ENCODE measurements at places on chromosomes 4 and X.

DNA sequence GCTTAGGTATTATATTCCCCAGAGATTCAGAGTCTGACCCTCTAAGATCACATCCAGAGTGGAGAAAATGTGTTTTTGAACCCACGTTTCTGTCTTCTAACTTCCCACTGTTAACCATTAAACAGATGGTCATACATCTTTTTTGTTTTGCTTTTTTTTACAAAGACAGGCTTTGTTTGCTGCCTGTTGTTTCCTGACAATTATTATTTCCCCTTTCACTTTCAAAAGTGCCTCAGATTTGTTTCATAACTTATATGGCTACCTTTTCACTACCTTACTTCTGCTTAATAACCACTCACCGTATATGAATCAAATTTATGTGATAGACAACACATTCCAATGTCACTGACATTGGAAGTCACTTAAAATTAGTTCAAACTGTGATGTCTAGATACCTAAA is 142.2 kb downstream of the HS3ST1 start:
- no peak for DNase-seq

DNA sequence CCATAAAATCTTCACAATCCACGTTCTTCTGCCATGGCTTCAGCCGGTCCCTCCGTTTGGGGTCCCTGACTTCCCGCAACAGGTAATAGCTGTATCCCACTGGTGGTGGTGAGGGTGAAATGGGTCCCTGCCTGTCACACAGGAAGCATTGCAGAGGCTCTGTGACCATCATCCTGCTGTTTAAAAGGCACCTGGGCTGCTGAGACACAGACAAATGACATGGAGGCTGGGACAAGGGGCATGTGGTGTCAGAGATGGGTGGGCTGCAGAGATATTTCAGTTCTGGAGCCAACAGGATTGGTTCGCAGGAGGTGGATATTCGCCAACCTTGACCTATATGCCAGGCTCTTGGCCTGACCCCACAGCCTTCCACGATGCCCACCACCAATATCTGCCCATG is 82.1 kb downstream of the JAKMIP1 start:
- no peak for DNase-seq

DNA sequence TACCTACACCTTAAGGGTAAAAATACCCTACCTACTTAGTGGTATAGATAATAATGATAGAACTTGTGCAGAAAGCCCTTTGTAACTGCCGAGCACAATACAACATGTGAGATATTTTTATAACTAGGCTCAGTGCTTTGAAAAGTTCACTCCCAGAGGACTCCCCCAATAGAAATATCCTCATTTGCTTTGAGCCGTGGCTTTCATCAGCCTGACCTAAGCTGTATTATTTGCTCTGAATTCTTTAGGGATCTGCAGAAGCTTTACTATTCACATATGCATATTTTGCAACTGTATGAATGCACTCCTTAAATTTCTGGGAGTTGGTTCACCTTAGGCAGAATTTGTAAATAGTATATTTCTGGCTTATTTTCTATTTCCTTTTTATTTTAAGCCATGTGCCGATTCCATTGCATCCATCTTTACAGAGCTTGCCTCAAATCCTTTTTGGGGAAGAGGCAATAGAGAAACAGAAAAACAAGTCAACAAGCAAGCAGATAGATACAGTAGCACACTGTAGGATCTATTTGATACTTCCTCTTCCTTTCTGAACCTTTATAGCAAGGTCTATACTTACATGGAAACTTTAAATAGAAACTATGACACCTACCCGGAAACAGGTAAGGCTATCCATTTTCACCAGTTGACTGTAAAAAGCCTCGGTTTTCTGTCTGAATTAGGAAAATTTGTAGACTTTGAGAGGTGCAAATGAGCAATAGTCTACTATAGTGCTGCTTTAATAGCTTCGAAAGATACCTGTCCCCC is 242.5 kb upstream of the VCX3A start:
- no peak for DNase-seq

DNA sequence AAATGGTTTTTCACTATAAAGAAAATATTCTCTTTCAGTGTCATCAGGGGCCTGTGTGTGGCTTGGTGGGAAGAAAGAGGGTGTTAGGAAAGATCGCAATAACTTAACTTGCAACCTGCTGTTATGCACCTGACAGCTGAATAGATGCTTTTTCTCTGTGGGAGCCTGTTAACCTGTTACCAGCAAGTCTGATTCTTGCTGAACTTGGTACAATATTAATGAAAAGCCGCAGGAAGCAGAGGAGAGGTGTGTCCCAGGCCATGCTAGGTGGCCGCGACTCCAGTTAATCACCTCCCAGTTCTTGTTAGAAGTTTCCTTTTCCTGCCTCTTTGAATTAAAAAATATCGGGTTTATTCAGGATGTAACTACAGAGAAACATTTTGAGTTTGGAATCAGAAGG is 494.8 kb upstream of the AGA start:
- no peak for DNase-seq

DNA sequence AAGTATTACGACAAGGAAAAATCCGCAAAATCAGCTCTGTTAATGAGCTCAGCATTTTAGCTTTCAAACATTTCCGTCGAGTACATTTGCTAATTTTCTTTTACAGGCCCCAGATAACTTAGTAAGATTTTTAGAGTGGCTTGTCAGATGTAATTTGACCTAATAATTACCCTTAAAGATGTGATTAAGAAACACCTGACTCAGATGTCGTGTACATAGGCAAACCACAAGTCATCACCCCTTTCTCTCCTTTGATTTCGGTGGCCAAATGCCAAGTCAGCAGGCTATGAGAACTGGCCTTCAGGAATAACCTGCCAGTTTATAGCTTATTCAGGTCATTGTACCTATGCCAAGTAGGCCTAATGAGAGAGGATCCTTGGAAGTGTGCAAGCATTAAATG is 369.6 kb downstream of the PCDH7 start:
- DNase-seq: no peak

DNA sequence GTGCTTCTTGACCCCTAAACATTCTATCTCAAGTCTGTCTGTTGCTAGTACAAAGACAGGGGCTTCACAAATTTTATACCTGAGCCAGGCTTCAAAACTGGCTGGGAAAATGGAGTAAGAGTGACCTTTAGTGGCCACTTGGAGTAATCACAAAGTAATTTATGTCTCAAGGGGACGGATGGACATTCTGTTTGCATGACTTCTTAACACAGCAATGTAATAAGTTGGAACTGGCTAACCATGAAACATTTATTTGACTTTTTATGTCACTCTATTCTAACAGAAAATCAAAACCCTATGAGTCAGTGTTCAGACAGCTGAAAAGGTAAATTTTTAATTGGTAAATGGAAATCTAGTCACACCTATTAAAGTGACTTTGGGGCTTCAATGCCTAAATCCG is 600.6 kb downstream of the ANKRD50 start:
- no peak for DNase-seq

DNA sequence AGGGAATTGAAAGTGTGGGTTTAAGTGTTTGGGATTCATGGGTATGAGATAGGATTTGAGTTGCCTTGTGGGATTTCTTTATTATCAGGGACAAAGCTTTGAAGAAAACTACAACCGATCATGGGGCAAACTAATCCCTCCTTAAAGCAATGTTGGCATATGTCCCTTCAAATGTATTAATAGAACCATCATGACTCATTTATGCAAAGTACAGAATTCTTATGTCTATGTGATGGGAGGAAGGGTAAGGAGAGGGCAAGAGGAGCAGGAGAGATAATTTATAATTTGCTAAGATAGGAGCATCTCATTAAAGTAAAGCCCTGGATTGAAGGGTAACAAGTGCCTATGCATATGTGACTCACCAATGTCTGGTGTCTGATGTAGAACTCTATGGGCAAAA is 94.2 kb downstream of the PHEX start:
- no peak for DNase-seq

GRCh38 chr4:34105311-34105710 is 2139.0 kb downstream of the ARAP2 start:
- DNase-seq: no peak

DNA sequence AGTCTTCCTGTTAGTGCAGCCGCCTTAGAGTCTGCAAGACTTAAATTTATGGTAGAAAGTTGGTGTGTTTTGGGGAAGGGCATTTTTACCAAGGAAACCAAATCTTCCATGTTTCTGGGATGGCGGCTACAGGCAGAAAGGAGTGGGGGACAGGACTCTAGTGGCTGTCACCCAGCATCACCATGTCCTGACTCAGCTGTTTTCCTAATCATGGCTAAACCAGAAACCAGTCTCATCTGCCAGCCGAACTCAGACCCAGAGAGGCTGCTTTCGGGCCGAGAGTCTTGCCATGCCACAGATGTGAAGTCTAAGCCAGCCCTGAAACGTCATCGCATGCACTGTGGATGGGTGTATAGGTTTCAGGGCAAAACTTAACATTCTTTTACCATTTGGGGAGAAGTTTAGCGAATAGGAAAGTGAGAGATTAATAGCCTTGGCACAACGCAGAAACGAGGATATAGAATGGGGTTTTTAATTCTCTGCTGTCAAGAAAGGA is 109.6 kb downstream of the ENPP6 start:
- no peak for DNase-seq

GRCh38 chr4:159516556-159517140 is 413.8 kb downstream of the RAPGEF2 start:
- no peak for DNase-seq

- no peak for DNase-seq
Observed at GRCh38 chrX:40152173-40152711, 54.5 kb upstream of the BCOR start.

GRCh38 chr4:85748654-85749053 is 273.7 kb downstream of the ARHGAP24 start:
- DNase-seq: no peak

DNA sequence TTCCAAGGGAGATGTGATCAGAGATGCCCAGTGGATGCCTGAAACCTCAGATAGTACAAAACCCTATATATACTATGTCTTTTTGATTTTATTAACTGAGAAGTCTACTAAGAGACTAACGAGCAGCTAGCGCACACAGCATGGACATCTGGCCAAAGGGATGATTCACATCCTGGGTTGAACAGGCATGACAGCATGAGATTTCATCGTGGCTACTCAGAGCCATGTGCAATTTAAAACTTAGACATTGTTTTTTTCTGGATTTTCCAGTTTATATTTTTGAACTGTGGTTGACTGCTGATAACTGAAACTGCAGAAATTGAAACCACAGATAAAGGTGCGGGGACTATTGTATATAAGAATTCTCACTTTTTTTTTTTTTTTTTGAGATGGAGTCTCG is 2252.9 kb upstream of the AGA start:
- DNase-seq: no peak

DNA sequence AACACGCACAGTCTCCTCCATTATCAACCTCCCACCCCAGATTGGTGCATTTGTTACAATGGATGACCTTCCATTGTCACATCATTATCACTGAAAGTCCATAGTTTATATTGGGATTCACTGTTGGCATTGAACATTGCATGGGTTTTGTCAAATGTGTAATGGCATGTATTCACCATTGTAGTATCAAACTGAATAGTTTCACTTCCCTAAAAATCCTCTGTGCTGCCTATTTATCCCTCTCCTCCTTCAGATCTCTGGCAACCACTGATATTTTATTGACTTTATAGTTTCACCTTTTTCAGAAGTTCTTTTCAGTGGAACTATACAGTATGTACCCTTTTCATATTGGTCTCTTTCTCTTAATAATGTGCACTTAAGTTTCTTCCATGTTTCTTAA is 1565.4 kb downstream of the PCDH18 start:
- DNase-seq: no peak

DNA sequence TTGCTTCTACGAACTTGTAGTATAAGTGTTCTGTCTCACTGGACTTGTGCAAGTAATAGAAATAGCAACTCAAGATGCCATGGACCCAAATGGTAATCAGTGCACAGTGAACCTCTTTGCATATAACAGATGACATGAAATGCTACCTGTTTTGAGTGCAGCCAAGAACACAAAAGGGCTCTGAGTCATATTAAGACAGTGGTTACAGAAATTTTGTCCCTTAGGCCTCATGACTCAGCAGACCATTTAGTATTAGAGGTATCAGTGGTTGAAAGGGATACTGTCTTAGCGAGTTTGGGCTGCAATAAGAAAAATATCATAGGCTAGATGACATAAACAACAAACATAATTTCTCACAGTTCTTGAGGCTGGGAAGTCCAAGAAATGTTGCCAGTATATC is 502.9 kb upstream of the PCDH10 start:
- no peak for DNase-seq

DNA sequence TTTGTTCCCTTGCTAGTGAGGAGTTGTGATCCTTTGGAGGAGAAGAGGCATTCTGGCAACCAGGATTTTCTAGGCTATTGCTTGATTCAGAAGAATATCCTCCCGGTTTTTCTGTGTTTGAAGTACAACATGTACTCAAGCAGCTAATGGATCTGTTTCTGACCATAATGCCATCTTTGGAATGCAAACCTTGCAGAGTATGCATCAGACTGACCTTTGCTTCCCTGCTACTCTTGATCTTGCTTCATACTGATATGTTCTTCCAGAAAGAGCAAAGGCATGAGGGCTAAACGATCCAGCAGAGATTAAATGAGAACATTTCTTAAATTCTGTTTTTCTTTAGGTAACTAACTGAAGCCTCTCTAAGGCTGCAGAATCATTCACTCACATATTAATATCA is 265.4 kb upstream of the SLC7A11 start:
- DNase-seq: no peak

- no peak for DNase-seq
Observed at GRCh38 chr4:24747234-24747975, 48.0 kb upstream of the SOD3 start.

DNA sequence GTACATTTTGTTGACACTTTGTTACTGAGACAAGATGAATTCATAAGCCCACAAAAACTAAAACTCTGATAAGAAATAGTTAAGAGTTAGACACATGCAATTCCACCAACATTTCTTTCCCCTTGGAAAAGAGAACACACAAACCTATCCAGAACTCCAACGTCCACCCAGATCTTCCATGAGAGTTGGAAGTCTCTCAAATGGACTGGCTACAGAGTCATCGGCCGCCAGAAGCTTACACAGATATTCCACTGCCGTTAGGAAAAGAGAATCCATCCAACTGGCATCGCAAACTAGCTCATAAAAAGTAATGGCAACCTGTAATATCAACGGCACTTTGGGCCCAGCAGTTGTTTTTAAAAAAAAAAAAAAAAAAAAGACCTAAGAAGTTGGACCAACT is 114.7 kb downstream of the PRKX start:
- no peak for DNase-seq

DNA sequence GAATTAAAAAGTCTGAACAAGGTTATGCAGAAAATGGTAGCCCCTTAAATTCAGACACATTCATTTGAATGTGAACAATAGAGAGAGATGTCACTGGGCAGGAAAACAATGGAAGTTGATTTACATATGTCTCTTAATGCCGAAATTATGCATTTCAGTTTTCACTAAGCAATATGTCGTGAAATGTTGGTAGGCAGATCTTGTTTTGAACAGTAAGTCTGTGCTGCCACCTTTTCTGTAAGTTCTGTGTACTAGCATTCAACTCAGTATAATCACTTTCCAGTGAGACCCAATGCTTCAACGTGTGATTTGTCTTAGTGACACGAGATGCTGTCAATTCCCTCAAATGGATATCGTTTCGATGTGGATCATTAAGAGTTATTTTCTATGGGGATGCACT is 222.7 kb upstream of the VCX3A start:
- DNase-seq: no peak

GRCh38 chrX:69153060-69153730 is 12.1 kb downstream of the PJA1 start:
- DNase-seq: no peak

GRCh38 chr4:126850286-126850685 is 782.5 kb upstream of the INTU start:
- no peak for DNase-seq
